HTR-8/SVneo (cell line): ENCODE measurements at places on chromosomes 12 and 14.

DNA sequence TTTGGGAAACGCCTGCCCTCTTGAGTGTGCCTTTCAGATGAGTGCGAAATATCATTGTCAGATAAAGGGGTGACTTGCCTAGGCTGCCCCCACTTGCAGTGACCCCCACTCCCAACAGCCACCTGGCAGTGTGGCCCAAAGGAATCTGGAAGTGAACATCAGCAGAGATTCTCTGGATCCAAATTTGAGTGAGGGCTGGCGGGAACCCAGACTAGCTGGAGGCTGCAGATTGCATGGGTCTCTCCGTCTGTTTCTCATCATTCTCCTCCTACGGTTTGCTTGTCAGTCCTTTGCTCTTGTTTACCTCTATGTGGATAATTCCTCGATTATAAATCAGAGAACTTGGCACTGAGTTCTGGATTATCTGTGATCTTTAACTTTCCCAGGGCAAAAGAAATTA is 280.8 kb downstream of the ZFP36L1 start:
- no peak for DNase-seq

- no peak for DNase-seq
Observed at GRCh38 chr14:100129161-100129589, 30.3 kb downstream of the DEGS2 start.

GRCh38 chr12:115920395-115921183 is 356.9 kb downstream of the MED13L start:
- DNase-seq: no peak

GRCh38 chr14:98411154-98411553 is 860.8 kb downstream of the BCL11B start:
- DNase-seq: no peak

DNA sequence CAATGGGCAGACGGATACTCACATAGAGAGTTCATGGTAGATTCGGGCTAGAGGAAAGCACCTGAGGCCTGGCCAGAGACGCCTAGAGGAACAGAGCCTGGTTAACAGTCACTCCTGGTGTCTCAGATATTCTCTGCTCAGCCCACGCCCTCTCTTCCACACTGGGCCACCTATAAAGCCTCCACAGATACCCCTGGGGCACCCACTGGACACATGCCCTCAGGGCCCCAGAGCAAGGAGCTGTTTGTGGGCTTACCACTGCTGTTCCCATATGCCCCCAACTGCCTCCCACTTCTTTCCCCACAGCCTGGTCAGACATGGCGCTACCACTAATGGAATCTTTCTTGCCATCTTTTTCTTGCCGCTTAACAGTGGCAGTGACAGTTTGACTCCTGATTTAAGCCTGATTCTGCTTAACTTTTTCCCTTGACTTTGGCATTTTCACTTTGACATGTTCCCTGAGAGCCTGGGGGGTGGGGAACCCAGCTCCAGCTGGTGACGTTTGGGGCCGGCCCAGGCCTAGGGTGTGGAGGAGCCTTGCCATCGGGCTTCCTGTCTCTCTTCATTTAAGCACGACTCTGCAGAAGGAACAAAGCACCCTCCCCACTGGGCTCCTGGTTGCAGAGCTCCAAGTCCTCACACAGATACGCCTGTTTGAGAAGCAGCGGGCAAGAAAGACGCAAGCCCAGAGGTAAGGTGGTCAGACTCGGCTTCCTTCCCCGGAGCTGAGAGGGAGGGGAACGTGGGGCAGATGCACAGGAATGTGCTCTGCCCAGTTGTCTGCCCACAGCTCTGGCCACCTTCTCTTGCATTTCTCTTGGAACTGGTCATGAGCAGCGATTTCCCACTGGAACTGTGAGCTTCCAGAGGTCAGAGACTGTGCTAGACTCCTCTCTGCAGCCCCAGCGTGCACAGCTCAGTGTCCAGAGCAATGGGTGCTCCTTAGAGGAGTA is at the start of gene CD4:
Gene CD4 (plus strand): TSS at position 557 of the 953 bp plus-strand sequence. CDS start 10,611 bp downstream, outside the sequence.
- DNase-seq: no peak
